ENCODE measurements at places on chromosomes 7 and 10.

GRCh38 chr10:6071181-6072175, 9.3 kb upstream of the IL2RA start:
- DNase-seq, result no peak

GRCh38 chr10:86391236-86391840, 24.7 kb upstream of the GRID1 start:
- no peak for DNase-seq

DNA sequence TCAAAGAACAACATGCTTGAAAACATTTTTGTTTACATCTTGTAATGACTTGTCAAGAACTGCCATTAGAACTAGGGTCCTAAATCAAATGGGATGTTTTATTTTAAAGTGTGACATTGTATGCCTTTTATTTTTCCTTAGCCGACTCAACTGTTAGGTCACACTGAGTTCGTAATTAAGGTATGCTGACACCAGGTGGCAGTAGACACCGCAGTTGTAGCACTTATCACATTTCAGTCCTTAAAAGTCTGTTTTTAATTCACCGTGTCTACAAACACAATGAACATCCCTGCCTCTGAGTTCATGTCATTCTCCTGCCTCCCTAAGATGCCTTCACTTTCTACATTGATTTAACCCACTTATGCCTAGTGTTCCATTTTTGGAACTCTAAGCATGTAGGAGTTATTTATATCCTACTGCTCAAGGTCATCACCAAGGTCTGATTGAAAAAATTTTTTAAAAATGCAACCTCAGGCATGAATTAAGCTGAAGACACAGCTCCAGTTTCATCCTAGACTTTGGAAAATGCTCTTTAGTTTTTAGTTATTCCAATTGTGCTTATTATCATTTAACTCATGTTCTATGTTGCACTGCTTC, 186.1 kb downstream of the BMPER start:
- no peak for DNase-seq

GRCh38 chr10:97715259-97715874, 1.8 kb downstream of the MARVELD1 start:
- DNase-seq, result no peak
